ENCODE measurements at places on chromosomes 5 and 9. TPM values are rescaled to one million over a fixed set of nuclear protein-coding genes. Genes with fewer than 3 reads are reported as not detected.

The NUTM2G gene
- total RNA-seq = not detected

The SLC45A2 gene
- total RNA-seq = not detected

- DNase-seq = peak; percentile 49
These were observed 27.7 kb downstream of the PPP3R2 start for GRCh38 chr9:101566904-101567724.

DNA sequence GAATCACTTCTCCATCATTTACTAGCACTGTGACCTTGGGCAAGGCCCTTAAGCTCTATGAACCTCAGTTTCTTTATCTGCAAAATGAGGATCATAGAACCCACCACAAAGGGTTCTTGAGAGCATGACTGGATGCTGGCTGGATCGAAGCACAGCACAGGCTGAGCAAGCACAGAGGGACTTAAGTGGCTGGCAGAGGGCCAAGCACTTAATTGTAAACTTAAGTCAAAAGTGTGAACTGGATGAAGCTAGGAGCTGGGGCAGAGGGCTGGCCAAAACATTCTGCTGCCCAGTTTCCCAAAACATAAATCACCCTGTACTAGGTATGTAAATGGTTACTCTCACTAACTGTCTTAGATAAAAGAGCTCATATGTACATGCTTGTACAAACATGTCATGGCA is 112.3 kb upstream of the WWC1 start:
- DNase-seq = no peak

GRCh38 chr9:125889476-125890419 is 142.6 kb downstream of the PBX3 start:
- DNase-seq = no peak

Measured in HT1080 (cell line).